Chondrocyte (in vitro differentiated cells): ENCODE measurements at places on chromosomes 16 and 17. TPM values are rescaled to one million over a fixed set of nuclear protein-coding genes. Genes with fewer than 3 reads are reported as not detected.

The INCA1 gene
- total RNA-seq, result 0.74 to 1.5 TPM (median 0.85 TPM) in 3 replicates

DNA sequence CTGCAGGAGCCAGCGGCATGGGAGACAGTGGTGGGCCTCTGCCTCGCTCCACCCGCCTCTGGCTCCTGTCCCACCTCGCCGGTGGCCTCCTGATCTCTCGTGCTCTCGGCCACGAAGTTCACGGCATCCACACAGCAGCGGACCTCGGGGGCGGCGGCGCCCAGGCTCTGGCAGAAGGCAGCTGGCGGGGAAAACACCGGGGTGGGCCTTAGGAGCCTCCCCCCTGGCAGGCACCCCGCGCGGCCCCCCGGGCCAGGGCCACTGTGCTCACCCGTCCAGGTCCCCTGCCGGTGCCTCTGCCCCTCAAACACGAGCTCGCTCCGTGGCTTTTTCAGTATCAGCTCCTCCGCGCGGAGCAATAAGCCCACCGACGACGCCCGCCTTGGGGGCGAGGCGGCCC, 409 bp upstream of the C17orf107 start:
- DNase-seq, result no peak

The CHST5 gene
- 0.07 to 0.17 TPM (median 0.10 TPM) in 3 replicates for total RNA-seq

The PRAC2 gene
- not detected in 3 replicates for total RNA-seq

The WRAP53 gene
- 6.5 to 12.6 TPM (median 7.1 TPM) in 3 replicates for total RNA-seq

- no peak for DNase-seq
Observed at GRCh38 chr17:2736956-2737355, 12.5 kb downstream of the CCDC92B start.

The TERB1 gene
- total RNA-seq, result not detected in 3 replicates

GRCh38 chr17:7380855-7381683, at the start of gene TNK1:
TSS of gene TNK1 (plus strand) at chr17:7381089. CDS start at chr17:7382927, 1,838 bp downstream.
- no peak for DNase-seq

The SP6 gene
- total RNA-seq, result 0.05 to 0.15 TPM (median 0.08 TPM) in 3 replicates

The RSKR gene
- total RNA-seq, result 4.7 to 9.0 TPM (median 6.4 TPM) in 3 replicates

The ADAP2 gene
- 0.32 to 1.3 TPM (median 0.64 TPM) in 3 replicates for total RNA-seq

GRCh38 chr17:47879028-47879585, 16.9 kb upstream of the SP2 start:
- no peak for DNase-seq

DNA sequence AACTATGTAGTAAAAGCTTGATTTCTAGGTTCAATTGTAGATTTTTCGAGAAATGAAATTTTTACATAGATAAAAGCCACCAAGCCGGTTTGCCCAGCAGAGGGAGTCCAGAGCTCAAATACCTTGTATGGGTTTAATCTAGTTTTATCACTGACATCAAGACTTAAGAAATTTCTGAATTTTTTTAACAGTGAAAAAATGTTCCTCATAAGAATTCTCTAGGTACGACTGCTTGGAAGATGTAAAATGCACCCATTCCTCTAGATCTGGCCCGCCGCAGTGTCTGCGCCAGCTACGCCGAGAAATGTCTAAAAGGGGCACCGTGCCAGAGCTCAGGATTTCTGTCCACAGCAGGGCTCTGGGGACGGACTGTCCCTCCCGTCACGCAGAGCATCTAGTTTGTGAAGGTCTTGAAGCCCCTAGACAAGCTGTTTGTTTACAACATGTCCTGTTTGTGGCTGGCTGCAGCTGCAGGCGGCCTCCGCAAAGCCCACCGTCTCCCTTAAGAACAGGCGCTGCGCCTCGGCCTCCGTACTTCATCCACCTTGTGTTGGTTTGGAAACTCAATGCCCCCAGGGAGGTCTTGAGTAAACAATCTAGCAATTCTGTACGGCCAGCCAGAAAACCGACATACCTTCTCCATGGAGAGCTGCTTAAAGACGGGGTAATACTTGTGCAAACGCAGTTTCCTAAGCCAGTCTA, 24.8 kb downstream of the MAP1LC3B start:
- DNase-seq, result peak; percentile 50

The SOX8 gene
- 0.10 to 0.15 TPM (median 0.15 TPM) in 3 replicates for total RNA-seq

GRCh38 chr16:57859331-57859730, 57.0 kb upstream of the KIFC3 start:
- no peak for DNase-seq

GRCh38 chr17:73691321-73691766, 47.1 kb upstream of the SDK2 start:
- no peak for DNase-seq

The ZPBP2 gene
- total RNA-seq, result not detected in 3 replicates

DNA sequence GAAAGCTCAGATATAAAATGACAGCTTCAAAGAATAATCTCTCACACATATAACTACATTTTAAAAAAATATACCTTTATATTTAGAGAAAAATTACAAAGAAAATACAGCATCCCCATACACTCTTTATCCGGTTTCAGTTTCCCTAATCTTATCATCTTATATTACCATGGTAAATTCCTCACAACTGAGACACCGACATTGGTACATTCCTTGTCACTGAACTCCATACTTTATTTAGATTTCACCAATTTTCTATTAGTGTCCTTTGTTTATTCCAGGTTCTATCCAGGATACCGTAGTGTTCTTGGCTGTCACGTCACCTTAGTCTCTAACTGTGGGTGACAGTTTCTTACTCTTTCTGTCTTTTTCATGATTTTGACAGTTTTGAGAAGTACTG, 22.0 kb upstream of the ABCA10 start:
- DNase-seq, result no peak

GRCh38 chr17:75875182-75875939, 3.0 kb downstream of the TRIM47 start:
- no peak for DNase-seq

GRCh38 chr17:45129940-45130680, 2.2 kb downstream of the PLCD3 start:
- DNase-seq, result no peak

The OR4D2 gene
- not detected in 3 replicates for total RNA-seq

DNA sequence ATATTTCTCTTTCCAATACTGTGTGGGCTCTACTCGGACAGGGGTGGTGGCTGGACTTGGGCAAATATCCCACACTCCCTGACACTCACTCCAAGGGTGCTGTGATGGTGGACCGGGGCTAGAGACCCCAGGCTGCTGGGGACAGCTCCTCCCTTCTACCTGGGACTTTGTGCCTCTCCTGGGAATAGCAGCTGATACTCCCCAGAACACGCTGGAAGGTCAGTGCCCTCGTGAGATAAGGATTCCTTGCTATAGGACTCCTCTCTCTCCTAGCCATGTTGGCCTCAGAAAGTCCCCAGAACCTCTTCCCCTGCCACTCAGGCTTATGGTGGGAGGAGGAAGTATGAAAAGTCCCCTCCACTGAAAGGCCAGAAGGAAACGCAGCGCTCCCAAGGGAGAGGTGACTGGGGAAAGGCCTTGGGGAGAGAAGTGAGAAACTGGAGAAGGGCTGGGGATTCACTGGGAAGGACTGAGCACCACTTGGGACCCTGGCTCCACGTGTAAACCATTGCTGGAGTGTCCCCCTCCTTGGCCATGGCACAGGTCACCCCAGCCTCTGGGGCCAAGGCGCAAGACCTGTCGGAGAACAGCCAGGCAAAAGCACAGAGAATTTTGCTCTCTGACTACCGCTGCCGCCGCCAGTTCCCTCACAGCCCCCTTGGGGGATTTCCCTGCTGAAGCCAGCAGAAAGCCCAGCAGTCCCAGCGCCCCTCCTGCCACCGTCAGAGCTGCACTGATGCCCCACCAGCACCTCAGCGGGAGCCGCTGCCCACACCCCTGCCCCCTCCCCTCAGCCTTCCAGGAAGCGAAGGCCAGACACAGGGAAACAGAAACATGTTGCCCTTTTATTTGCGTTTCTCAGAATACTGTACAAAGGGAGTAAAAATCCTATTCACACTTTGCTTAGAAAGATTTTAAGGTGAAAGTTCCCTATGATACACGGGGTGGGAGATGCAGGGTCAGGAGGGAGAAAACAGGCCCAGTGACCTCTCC, 2.1 kb upstream of the GSDMB start:
- DNase-seq, result no peak

The LIMD2 gene
- total RNA-seq, result 24.7 to 33.3 TPM (median 32.2 TPM) in 3 replicates

DNA sequence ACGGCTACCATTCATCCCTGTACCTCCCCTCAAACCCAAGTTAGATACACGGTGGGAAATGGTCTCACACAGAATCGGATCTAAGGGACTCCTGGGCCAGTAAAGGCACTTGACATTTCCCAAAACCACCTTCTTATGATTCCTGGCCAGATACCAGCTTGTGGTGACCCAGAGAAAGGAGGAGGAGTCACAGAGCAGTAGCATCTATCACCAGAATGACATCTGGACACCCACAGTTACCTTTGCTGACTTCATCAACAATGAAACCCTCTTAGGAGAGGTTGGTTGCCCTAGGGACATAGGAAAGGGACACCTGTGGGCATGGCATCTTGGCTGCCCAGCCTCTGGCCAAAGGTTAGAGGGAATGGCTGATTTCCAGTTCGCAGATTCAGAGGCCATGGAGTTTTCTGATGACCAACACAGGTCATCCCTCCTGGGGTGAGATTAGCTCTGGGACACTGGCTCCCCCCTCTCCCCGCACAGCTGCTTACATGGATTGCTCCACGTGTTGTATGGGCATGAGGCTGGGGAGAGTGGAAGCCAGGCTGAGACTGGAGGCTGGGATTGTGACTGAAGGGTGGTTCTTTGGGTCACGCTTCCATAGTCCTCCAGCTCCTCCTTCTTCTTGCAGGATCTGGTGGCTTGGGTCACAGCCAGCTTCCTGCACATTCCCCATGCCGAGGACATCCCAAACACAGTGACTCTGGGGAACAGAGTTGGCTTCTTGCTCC, 1.4 kb upstream of the AOC3 start:
- DNase-seq, result no peak

DNA sequence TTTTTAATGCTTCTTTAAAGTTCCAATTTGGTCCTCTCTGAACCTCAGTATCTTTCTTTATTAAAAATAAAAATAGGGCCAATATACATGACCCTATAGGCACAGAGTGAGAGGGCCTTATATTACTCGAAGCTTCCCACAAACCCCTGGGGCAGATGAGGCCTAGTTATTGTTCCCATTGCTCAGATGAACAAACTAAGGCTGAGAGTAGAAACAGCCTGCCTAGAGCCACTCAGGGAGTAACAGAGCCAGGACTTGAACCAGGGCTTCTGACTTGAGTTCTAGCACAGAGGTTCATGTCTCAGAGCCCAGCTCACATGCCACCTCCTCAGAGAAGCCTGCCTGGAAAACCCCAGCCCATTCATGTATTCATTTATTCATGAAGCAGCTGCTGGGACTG, 7.7 kb downstream of the BCL7C start:
- no peak for DNase-seq

DNA sequence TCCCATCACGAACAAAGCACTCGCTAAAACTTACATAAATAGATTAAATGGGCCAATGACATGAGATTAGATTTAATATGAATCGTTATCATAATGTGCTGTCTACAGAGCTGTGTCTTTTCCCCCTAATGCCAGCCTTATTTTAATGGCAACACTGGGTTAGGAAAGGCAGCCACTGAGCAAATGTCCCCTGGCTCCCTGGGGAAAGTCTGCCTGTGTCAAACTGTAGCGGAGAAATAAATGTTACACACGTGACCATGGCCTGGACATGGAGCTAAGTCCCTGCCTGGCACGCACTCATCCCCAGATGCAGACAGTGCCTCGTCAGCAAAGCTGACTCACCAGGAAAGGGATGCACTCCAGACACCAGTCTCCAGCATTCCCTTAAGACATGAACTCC, 61.3 kb upstream of the SDK2 start:
- no peak for DNase-seq

GRCh38 chr16:15041271-15042004, 14.4 kb downstream of the NTAN1 start:
- DNase-seq, result no peak

The TBX2 gene
- 2.0 to 8.6 TPM (median 8.4 TPM) in 3 replicates for total RNA-seq

GRCh38 chr17:51908841-51909537, 249.5 kb downstream of the CA10 start:
- DNase-seq, result no peak

DNA sequence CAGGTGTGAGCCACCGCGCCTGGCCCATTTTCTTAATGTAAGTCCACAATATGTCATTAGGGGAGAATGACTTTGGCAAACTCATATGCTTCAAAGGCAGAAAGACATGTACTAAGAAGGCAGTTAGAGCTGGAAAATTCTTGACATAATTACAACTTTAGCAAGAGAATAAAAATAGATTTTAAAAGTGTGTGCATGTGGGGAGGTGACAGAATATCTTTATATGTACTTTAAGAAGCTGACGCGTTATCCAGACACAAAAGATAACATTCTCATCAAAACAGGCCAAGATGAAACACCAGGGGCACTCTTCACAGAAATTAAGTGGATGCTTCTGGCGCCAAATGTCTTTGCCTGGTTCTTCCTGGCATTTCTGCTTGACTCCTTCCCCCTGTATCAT, 28.2 kb downstream of the GJC1 start:
- DNase-seq, result no peak

The CARHSP1 gene
- 46.5 to 57.4 TPM (median 54.1 TPM) in 3 replicates for total RNA-seq

GRCh38 chr17:43142153-43142552, 17.0 kb upstream of the BRCA1 start:
- no peak for DNase-seq

The WDR45B gene
- 60.4 to 70.0 TPM (median 67.8 TPM) in 3 replicates for total RNA-seq

DNA sequence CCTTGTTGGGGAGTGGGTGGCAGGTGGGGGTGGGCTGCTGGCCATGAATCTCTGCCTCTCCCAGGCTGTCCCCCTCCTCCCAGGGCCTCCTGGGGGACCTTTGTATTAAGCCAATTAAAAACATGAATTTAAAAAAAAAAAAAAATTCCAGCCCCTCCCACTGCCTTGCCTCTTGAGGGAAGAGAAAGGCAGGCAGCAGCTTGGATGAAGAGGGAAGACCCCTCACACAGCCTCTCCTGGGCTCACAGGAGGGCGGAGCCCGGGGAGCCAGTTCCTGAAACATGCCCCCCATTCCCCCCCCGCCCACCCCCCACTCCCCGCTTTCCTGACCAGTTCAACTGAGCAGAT, 1.8 kb upstream of the TCAP start:
- no peak for DNase-seq

The GCSH gene
- 16.3 to 19.9 TPM (median 16.4 TPM) in 3 replicates for total RNA-seq

DNA sequence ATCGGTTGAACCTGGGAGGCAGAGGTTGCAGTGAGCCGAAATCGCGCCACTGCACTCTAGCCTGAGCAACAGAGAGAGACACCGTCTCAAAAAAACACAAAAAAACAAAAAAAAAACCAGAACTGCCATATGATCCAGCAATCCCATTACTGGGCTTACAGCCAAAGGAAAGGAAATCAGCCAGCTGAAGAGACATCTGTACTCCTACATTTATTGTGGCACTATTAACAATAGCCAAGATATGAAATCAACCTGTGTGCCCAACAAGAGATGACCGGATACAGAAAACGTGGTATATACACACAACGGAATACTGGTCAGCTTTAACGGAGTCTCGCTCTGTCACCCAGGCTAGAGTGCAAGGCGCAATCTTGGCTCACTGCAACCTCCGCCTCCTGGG, 14.6 kb downstream of the FANCA start:
- DNase-seq, result no peak

DNA sequence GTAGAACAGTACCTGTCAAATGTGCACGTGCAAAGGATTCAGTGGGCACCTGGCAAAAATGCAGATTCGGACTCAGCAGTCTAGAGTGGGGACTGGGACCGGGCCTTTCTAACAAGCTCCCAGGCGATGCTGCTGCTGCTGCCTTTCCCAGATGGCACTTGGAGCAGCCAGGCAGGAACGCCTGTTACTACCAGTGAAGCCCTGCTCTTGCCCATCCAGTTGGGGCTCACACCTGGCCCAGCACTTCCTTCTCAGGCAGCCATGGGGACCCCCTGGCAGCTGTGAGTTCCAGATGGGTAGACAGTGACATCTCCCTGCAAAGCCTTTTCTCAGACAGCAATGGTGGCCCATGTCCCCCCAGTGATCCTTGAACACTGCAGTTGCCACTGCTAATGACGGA, 30.4 kb downstream of the KDM8 start:
- DNase-seq, result no peak
